Left ventricle myocardium inferior (tissue), 1 donor: ENCODE measurements at places on chromosomes 7 and 10.

DNA sequence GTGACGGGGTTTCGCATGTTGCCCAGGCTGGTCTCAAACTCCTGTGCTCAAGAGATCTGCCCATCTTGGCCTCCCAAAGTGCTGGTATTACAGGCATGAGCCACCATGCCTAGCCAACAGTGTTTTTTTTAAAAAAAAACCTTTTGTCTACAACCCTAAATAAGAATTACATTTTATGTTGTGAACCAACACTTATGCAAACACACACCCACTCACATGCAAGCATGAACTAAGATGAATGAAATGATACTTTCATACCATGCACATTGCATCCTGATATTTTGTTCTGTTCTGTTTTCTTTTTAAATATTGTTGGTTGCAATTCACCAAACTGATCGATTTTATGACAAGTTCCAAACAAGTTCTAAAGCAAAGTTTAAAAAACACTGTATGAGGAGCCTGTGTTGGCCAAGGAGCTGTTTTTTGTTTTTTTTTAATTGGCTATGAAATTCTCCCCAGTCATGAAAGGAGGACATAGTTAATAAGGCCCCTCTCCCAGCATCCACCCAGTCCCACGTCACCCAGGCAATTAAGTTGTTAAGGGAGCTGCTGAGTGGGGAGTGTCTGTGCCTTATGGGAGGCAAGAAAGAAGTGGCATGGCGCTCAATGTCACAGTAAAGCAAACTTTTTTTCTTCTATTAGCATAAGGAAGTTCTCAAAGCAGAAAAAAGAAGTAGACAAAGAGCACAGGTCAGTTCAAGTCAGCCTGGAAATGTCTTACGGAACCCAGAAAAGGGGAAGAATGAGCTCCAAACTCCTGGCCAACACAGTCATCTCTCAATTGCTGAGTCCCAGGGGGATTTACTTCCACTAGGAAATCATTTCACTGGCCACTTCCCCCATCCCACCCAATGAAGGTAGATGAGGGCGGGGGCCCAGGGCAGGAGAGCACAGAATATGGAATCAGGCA is 50.1 kb downstream of the NOD1 start:
- DNase-seq, result no peak

DNA sequence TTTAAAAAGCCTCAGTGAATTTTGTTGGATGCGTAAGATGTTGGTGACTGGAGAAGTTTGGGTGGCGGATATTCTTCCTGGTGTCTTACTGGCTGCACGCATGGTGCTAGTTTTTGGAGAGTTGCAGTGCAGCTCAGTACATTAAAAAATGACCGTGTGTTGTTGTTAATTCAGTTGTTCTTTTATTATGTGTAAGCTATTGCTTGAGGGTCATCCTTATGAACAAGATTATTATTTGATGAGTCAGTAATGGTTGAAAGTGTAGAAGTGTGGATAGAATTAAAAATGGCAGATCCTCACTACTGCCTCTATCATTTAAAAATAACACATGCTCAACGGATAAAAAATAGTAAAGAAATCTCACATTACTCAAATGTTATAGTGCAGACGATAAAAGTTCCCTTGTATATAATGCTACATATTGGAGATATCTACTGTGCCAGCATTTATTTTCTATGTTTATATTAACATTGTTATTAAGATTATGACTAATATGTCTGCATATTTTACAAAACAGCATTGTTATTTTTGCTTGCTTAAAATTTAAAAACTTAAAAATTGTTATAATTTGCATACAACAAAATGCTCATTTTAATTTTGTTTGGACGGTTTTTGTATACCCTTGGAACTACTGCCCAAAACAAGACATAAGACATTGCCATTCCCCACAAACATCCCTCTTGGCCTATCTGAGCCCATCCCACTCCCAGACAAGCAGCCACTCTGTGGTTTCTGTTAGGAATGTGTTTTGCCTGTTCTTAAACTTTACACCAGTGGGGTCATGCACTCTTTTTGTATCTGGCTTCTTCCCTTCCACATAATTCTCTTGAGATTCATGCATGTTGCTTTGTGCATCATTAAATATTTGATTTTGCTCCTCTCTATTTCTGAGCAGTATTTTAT is 142.0 kb downstream of the DOCK1 start:
- DNase-seq, result no peak

DNA sequence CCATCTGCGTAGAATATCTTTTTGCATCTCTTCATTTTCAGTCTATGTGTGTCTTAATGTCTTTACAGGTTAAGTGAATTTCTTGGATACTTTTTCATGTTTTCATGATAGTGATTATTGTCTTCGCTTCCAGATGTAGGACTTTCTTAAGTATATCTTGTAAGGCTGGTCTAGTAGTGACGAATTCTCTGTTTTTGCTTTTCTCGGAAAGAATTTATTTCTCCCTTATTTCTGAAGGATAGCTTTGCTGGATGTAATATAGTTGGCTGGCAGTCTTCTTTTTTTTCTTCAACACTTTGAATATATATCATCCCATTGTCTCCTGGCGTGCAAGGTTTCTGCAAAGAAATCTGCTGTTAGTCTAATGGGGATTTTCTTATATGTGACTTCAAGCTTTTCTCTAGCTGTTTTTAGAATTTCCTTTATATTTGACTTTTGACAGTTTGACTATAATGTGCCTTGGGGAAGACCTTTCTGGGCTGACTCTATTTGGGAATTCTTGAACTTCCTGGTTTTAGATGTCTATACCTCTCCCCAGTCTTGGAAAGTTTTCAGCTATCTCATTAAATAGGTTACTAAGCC is 14.3 kb downstream of the GTPBP4 start:
- no peak for DNase-seq

DNA sequence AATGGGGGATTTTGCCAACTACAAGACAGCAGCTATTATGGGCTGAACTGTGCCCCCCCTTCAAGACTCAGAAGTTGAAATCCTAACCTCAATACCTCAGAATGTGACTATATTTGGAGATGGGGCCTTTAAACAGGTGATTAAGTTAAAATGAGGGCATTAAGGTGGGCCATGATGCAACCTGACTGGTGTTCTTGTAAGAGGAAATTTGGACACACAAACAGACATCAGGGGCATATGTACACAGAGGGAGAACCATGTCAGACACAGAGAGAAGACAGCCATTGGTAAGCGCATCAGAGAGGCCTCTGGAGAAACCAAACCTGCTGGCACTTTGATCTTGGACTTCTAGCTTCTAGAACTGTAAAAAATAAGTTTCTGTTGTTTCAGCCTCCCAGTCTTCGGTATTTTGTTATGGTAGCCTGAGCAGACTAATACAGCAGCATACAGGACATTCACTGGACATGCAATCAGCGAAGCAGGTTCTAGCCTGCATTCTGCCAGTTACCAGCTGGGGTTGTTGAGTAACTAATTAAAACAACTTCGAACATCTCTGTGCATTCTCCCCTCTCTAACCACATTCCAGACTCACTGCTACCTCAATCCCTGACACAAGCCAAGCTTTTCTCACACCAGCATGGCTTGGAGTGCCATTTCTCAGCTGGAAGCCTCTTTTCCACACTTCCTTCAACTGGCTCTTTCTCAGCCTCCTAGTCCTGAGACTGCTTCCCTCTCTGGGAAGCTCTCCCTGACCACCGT is 141.4 kb downstream of the DOCK4 start:
- no peak for DNase-seq

DNA sequence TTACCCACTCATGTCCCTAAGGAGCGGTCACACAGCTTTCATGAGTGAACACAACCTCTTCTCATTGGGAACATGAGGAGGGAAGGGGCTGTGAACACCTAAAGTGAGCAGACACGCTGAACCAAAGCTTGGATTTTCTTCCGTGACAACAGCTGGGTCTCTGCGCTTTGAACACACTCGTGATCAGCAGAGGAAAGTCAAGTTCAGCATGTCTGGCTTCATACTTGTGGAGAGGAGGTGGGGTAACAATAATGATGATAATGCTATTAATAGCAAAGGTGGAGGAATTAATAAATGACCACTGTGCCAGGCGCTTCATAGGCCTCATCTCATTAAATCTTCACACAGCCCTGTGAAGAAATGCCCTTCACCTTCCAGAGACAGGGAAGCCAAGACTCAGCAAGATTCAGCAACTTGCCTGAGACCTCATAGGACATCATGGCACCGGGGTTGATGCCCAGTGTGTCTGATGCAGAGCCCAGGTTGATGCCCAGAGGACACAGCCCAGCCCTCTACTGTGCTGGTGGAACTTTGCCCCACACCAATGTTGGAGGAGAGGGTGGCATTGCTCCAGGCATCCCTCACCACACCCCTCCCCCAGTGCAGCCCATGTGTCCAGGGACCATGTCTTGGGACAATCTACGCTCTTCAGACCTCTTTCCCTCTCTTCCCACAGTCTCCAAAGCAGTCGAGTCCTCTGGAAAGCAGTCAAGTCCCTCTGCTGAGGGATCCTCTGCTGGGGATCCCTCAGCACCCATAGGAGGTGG is 40.6 kb downstream of the GSDME start:
- no peak for DNase-seq

- no peak for DNase-seq
These were observed 104.1 kb upstream of the FAM20C start for GRCh38 chr7:88095-88926.

- peak; percentile 9 for DNase-seq
These were observed 10.4 kb downstream of the GPRIN2 start for GRCh38 chr10:46545861-46546590.

GRCh38 chr7:31679574-31680305 is 7.3 kb upstream of the PPP1R17 start:
- DNase-seq, result no peak

DNA sequence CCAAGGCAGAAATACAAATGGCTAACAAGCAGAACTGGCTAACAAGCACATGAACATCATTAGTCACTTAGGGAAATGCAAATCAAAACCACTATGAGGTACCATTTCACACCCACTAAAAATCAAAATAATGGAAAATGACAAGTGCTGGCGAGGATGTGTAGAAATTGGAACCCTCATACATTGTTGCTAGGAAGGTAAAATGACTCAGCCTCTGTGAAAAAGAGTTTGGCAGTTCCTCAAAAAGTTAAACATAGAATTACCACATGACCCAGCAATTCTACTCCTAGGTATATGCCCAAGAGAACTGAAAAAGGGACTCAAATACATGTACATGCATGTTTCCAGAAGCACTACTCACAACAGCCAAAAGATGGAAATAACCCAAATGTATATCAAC is 52.8 kb upstream of the ANAPC16 start:
- no peak for DNase-seq

DNA sequence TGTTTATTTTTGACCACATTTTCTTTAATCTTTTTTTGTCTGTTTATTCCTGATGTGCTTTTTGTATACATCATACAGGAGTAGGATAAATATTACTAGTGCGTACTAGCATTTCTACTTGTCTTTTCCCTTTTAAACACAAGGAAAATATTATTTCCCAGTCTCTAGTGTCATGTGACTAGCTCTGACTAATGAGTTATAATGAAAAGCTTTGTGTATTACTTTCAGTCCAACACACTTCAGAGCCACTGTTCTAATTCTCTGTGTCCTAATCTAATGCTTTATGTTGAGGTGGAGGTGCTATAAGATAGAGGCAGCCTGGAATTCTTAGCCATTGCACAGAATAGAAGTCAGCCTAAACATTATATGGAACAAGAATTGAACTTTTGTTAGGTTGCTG is 65.0 kb upstream of the RAB18 start:
- no peak for DNase-seq

GRCh38 chr10:44427037-44427436 is 42.1 kb upstream of the CXCL12 start:
- no peak for DNase-seq

DNA sequence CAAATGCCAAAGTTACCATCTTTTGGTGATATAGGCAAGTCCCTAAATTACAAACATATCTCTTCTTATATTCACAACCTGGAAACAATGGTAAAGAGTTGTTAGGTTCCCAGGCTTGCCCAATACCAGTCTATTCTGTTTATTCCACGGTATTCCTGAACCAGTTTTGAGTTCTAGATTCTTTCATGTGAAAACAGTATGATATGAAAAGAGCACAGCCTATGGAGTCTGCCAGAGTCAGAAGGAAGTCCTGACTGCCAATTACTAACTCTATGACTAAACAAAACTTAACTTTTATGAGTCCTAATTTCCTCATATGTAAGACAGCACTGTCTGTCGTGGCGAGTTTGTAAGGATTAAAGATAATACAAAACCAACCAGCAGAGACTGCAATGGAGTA is 5.6 kb downstream of the ABI1 start:
- no peak for DNase-seq

DNA sequence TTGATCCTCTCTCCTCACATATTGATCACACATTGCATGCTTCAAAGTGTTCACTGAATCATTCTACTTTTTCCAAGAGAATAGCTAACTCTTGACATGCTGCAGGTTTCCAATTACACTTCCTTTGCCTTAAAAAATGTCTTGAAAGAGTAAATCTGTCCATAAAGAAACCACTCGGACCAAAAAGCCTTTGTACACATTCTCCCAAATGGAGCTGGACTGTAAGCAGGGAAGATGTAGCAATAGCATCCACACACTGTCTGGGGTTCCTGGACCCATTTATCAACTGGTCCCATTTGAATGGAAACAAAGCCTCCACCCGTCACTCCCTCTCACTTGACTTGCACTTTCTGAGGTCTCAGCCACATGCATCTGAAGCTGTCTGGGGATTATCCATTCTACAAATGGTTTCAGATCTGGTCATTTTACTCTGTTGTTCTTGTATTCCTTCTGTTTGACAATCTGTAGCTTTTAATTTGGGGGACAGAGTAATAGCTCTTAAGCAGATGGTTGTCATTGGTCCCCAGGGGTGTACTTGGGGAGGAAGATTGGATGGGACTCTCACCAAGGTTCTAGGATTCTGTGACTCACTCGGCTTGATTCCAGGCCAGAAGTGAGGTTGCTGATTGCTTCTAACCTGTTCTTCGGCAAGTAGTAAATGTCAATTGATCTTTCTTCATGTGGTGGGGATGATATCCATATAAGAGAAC is 203.5 kb downstream of the HIBADH start:
- no peak for DNase-seq

DNA sequence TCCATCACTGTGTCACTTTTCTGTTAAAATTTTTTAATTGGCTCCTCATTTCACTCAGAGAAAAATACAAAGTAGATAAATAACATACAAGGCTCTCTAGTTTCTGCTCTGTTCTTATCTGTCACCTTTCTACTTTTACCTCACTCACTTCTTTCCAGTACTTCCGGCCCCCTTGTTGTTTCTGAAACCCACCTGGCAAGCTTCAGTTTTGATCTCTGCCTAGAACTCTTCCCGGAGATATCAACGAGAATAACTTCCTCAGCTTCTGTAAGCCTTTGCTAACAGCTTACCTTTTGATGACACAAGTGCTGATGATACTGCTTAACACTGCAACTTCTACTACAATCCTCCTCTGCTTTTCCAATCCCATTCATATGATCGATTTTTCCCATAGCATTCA is 566.2 kb downstream of the PCDH15 start:
- DNase-seq, result no peak

- no peak for DNase-seq
These were observed 15.6 kb downstream of the NCOA4 start for GRCh38 chr10:46014683-46015405.

DNA sequence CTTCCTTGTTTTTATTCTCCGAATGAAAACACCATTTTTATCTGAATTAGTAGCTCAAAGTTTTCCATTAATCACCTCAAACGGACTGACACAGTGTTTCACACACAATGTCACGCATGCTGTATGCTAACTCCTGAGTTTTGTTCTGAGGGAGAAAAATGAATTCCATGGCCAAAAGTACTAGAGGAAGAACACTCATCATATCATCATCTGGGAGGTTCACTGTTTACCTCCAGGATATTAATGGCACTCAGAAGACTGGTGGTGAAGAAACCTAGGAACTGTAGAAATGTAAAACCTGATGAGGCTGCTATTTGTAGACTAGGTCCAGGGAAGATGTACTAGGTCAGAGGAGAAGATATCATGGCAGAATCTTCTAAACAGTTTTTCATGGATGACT is 395.6 kb upstream of the ETV1 start:
- no peak for DNase-seq
